ENCODE measurements at places on chromosomes 2 and 18.

DNA sequence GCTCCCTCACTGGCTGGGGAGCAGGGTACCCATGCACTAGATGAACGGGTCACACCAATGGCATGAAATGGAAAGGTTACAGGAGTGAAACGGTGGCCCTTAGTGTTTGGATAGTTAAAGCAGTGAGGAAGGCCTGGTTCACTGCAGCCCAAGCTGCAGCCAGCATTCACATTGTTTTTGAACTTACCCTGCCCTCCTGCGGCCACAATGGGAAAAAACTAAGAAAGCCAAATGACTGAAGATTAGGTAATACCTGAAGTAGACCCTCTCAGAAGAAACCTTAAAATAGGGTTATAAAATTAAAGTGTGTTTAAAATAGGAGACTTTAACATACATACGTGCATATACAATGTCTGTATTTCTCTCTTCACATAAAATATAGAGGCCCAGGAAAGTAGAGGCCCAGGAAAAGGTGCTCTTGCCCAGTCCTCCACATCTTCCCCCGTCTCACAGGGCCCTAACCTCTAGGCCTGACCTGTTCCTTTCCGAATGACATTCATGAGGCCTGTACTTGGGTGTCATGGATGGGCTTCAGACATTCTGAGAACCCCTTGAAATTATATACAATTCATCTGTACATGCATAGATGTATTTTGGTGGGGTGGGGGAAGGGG lies 33.3 kb downstream of the DOK1 start:
- peak; percentile 89 for DNase-seq

GRCh38 chr2:177329064-177329463 lies 63.5 kb upstream of the AGPS start:
- DNase-seq: no peak

- DNase-seq: peak; percentile 64
Observed at GRCh38 chr2:109164739-109165221, 35.8 kb downstream of the SH3RF3 start.

DNA sequence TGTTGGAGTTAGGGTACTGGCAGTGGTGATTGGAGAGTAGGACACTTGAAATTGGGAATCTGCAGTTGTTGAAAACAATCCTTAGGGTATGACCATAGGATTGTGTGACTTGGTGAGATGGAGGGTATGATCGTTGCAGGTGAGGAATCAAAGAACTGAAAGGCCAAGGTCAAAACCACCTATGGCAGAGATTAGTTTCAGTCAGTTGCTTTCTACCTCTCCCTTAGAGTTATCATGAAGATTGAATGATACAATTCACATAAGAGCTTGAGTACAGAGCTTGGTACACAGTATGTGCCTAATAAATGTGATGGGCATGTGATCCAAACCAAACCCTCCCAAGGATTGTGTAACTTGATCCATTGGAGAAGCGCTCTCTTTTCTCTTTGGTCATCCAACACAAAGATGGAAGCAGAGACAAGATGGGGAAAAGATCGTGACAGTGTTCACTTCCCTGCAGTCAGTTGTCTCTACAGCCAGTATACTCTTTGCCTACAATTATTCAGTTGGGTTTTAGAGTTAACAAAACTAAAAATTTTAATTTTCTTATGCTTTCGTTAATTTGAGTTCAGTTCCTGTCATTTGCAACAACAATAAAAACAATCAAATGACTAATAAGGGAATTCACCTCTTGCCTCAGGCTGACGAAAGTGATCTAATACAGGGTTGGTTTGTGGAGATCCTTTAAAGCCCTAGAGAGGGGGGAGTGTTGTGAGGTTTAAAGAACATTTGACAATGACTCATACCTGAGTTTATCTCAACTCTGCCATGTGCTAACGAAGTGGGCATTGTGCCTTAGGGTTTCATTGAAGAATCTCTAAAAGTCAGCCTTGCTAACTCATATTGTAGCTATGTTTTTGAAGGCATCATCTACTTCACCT lies 14.8 kb upstream of the SMAD2 start:
- DNase-seq: peak; percentile 43

GRCh38 chr2:51650769-51651168 lies 618.8 kb upstream of the NRXN1 start:
- DNase-seq: no peak

- DNase-seq: no peak
Observed at GRCh38 chr2:17947113-17947512, 68.6 kb downstream of the KCNS3 start.

GRCh38 chr2:13052547-13052946 lies 335.8 kb downstream of the TRIB2 start:
- no peak for DNase-seq

DNA sequence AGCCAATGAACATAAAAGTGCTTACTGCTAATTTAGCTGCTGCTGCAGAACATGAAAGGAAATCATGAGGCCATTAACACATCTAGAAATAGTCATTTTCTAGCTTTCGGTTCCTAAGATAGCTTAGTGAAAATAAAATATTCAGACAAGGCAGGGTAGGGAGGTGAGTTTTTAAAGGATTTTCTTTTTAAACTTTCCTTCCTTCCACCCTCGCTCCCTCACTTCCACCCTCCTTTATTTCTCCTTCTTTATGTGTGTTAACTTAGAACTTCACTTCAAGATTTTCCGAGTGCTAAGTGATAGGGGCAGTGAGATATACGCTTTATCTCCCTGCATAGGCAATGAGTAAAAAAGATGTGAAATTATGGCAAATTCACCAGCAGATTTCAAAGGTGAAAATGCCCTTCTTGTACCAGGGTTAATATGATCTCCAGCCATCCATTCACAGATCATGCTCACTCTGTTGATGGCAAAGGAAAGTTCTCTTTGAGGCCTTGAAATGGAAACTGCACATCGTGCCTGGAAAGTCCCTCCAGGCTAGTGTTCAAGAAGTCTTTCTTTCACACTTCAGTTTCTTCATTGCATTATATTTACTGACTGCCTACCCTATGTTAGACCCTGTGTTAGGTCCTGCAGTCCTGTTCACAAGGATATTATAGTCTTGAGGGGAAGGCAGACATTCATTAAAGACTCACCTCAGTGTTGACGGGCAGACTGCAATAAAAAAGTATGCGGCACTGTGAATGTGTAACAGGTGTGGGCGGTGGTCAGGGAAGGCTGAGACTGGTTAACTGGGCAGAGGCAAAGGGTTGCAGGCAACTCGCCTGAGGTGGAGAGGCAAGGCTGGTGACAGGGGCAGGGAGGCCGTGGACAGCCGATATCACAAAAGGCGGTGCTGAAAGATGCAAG lies 200.8 kb downstream of the PLCL1 start:
- no peak for DNase-seq

DNA sequence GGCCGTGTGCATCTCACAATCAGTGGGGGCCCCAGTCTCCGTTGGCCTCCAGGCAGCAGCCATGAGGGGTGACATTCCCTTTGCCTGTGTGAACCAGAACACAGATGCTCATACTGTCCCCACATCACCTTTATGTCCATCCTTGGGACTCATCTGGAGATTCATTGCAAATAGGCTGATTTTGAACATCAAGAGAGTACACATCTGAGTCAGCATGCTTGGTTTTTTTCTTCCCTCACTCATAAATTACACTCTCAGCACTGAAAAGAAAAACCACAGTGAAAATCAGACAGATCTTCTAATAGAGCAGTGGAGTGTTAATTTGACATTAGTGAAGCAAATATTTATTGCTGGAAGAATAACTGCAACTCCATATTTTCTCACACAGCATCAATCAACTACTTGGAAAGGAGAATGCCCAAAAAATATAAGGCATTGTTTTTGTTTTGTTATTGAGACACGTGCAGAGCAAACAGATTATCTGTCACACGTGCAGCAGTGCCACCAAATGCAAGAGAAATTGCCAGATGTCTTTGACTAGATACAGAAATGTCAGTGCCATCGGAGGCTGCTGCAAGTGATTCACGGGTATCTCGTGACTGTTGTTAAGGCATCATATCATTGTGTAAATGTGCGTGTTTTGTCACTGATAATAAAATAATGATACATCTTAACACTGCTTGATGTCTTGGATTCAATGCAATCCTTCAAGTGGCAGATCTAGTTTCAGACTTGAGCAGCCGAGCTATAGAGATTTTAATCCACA lies 10.9 kb downstream of the APCDD1 start:
- DNase-seq: no peak

DNA sequence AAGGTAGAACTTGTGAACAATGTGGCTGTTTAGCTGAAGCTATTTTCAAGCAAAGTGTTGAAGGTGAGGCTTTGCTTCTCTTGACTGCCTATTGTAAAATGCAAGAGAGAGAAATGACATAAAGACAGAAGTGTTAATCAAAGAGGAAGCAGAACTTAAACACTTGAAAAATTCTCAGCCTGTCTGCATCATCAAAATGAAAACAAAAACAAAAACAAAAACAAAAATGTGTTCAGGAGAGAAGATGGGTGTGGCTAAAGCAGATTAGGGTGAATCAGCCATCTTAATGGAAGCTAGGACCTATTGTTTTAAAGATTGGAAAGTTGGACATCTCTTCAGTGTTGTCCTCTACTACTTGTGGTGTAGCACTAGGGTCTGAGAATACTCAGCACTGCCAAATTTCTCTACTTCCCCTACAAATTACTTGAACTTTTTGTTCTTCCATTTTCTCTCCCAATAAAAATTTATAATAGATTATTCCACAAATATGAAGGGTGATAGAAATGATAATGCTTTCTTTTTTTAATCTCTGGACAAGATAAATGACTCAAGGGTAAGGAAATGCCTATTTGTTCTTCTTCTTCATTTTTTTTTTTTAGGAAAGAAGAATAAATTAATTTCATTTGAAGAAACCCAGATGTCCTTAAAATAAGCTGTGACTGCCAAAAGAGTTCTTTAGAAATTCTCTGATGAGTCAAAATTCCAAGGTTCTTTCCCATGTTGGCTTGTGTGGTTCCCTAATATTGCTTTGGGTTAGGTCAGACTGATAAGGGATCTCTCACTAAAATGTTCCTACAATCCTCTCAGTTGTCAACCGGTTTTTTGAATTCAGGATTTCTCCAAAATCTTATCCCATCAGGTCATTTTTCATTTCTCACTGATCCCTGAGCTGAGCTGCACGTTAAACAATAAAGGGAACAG lies 571.2 kb upstream of the ZEB2 start:
- peak; percentile 45 for DNase-seq

GRCh38 chr2:33404321-33404720 lies 72.1 kb upstream of the RASGRP3 start:
- no peak for DNase-seq

- DNase-seq: no peak
Observed at GRCh38 chr2:105865222-105865913, 120.7 kb downstream of the NCK2 start.

- DNase-seq: no peak
Observed at GRCh38 chr2:170892391-170892951, 36.6 kb upstream of the GORASP2 start.

GRCh38 chr18:9647496-9648323 lies 33.4 kb upstream of the PPP4R1 start:
- DNase-seq: no peak

GRCh38 chr2:211306929-211307328 lies 750.5 kb downstream of the CPS1 start:
- DNase-seq: no peak

- DNase-seq: no peak
Observed at GRCh38 chr2:150282357-150282756, 205.1 kb downstream of the RND3 start.

- no peak for DNase-seq
Observed at GRCh38 chr2:240917684-240918257, 11.6 kb downstream of the CROCC2 start.

- DNase-seq: no peak
Observed at GRCh38 chr2:150610670-150611279, 123.3 kb upstream of the RND3 start.

GRCh38 chr2:135685361-135685760 lies 56.3 kb upstream of the UBXN4 start:
- peak; percentile 75 for DNase-seq

DNA sequence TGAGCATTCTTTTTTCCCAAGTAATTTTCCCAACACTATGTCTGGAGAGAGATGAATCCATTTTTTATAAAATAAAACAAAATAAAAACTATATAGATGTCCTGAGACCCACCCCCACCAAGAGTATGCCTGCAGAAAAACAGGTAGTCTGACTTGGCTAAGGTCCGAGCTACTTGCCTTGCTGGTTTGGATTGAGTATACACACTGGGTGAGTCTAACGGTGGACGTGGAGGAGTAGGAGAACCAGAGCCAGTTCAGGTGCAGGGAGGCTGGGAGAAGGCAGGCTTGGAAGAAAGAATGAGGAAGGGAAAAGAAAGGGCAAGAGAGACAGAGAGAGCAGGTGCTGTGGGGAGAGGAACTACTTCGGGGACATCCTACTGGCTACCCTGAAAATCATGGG lies 21.3 kb upstream of the AFTPH start:
- no peak for DNase-seq

- peak; percentile 22 for DNase-seq
Observed at GRCh38 chr2:138779781-138780445, at the start of gene NXPH2. TSS of gene NXPH2 (minus strand) at chr2:138780390. CDS start at chr2:138780241, 149 bp downstream.

GRCh38 chr2:82527124-82527523 lies 1932.0 kb downstream of the SUCLG1 start:
- no peak for DNase-seq

DNA sequence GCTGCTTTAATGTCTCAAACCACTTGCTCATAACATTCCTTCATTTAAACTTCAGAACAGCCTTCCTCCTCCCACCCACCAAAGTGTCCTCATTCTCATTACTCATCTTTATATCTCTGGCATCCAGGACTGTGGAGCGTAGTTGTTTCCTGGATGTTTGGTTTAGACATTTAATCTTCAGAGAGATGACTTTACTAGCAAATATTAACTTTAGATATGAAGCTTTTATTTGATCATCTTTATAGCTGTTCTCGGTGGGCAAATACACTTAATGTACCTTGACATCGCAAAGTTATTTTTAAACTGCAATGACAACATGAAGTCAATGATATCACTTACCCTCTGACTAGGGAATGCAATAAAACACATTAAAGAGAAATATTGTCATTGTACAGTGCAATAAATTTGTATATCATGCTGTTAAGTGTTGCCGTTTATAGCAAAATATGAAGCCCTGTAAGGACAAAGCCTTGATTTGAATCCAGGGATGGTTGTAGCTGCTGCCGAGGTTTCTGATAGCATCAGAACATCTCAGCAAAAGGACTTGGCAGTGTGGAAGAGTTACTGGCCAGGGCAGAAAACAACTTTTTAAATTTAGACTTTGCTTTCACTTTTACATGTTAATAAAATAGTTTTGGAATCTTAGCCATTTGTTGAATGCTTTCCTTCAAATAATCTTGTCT lies 4.6 kb upstream of the LAMA3 start:
- DNase-seq: peak; percentile 48

DNA sequence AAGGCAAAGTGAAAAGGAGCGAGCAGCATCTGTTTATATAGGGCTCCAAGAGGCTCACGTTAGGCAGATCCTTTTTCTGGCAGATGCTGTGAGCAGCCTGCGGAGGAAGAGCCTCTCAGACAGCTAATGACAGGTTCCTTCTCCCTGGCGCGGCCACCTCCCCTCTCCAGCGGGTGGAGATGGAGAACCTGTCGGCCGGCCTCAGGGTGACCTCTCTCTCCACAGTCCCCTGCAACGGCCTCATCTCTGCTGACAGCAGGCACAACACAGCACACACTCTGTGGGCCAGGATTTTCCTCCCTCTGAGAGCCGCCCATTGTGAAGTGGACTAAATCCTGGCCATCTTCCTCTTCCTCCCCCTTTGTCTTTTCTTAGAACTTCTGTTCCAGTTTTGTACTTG lies 119.8 kb downstream of the PRKCE start:
- no peak for DNase-seq

- no peak for DNase-seq
Observed at GRCh38 chr2:43461453-43462073, 134.3 kb downstream of the THADA start.
